ENCODE measurements at places on chromosomes 16 and 17. TPM values are rescaled to one million over a fixed set of nuclear protein-coding genes. Genes with fewer than 3 reads are reported as not detected.

SLC22A31 gene
- not detected for total RNA-seq

GSG1L gene
- total RNA-seq = not detected

TLCD1 gene
- 38.9 TPM for total RNA-seq

RABEP2 gene
- 21.7 TPM for total RNA-seq

CMIP gene
- 24.4 TPM for total RNA-seq

TP53TG3C gene
- total RNA-seq = not detected

EME2 gene
- total RNA-seq = 21.6 TPM

LRRC37A gene
- total RNA-seq = 2.5 TPM

SEZ6 gene
- not detected for total RNA-seq

DRC3 gene
- total RNA-seq = 0.33 TPM

RNF222 gene
- total RNA-seq = not detected

OR3A3 gene
- total RNA-seq = not detected

ITGB4 gene
- 2.1 TPM for total RNA-seq

DNA sequence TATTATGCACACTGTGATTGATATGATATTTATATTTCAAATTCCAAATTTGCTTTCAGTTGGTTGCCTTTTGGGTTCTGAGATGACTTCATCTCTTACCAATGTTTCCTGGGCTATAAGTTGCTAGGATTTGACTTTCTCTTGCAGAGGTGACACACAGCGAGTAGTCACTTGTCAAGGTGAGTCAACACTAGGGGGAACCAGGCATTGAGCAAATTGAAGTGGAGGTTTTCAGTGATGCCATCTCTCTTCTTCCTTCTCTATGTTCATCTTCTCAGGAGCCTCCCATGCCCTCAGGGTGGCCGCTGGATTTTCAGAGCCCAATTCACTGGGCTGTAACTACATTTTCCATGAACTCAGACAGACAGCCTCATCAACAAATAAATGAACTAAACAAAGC lies 6.0 kb upstream of the CPD start:
- H3K27me3 ChIP-seq = no peaks in the 10 kb centered on the region
- peaks cover 7% of the 10 kb centered on the region for H3K4me1 ChIP-seq
- H3K27ac ChIP-seq = no peak overlapping the region
- no peak overlapping the region for H3K4me3 ChIP-seq
- H3K36me3 ChIP-seq = no peaks in the 10 kb centered on the region

GRCh38 chr17:70544317-70544716 lies 375.0 kb downstream of the KCNJ2 start:
- H3K36me3 ChIP-seq = no peaks in the 10 kb centered on the region
- H3K27me3 ChIP-seq = no peaks in the 10 kb centered on the region

- no peak overlapping the region for H3K27ac ChIP-seq
- no peaks in the 10 kb centered on the region for H3K27me3 ChIP-seq
- no peak overlapping the region for H3K4me3 ChIP-seq
- H3K4me1 ChIP-seq = no peaks in the 10 kb centered on the region
Observed at GRCh38 chr16:79839466-79840341, 239.2 kb upstream of the MAF start.

GRCh38 chr17:73901661-73902415 lies 257.6 kb upstream of the SDK2 start:
- no peaks in the 10 kb centered on the region for H3K36me3 ChIP-seq
- peaks cover 20% of the 10 kb centered on the region for H3K27me3 ChIP-seq
- DNase-seq = no peak

DNA sequence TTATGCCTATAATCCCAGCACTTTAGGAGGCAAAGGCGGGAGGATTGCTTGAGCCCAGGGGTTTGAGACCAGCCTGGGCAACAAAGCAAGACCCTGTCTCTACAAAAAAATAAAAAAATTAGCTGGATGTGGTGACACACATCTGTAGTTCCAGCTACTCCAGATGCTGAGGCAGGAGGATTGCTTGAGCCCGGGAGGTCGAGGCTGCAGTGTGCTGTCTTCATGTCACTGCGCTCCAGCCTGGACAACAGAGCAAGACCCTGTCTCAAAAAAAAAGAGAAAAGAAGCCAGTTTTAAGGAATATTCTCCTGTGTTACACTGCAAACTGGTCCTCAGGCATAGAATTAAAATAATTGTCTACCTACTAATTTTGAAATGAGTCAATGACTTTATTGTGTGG lies 47.9 kb downstream of the NSRP1 start:
- H3K27ac ChIP-seq = no peak overlapping the region
- DNase-seq = no peak
- H3K4me3 ChIP-seq = no peak overlapping the region

DNA sequence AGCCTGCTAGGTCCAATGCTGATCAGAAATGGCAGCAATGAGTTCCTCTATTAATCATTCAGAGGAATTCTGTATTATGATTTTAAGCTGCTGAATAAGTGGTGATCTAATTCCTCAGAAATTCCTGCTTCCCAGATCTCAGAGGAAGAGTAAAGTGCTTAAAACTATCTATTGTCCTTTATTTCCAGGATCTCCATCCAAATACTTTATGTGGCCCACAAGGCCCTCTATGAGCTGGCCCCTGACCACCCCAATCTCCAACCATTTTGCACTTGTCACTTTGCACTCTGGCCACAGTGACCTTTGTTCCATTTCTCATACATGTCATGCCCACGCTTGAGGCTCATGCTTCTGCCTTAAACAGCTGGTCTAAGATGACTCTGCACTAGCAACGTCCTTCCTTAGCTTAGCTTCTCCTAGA lies 93.7 kb downstream of the CA10 start:
- no peak for DNase-seq
- H3K4me3 ChIP-seq = no peak overlapping the region
- no peaks in the 10 kb centered on the region for H3K27me3 ChIP-seq
- H3K4me1 ChIP-seq = no peaks in the 10 kb centered on the region
- H3K36me3 ChIP-seq = no peaks in the 10 kb centered on the region
- no peak overlapping the region for H3K27ac ChIP-seq

GRCh38 chr16:84608282-84608681 lies 9.6 kb downstream of the COTL1 start:
- no peaks in the 10 kb centered on the region for H3K36me3 ChIP-seq
- no peaks in the 10 kb centered on the region for H3K27me3 ChIP-seq

DNA sequence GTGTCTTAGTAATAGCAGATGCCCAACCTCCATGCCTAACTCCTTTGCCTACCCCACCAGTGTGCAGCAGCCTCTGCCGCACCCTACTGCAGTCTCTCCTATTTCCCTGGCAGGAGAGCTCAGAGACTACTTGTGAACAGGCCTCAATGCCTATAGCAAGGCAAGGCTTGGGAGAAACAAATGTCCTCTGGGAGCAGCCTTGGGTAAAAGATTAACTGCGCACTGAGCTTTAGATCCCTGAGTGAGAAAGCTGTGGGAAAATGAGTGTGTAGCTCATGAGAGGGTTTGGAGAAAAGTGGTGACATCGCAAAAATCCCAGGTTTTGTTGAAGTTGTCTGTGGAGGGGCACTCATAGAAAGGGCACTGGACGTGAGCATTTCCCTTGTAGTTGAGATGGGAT lies 335.8 kb downstream of the WWOX start:
- no peak overlapping the region for H3K4me3 ChIP-seq
- H3K36me3 ChIP-seq = no peaks in the 10 kb centered on the region
- DNase-seq = no peak
- no peaks in the 10 kb centered on the region for H3K27me3 ChIP-seq
- no peaks in the 10 kb centered on the region for H3K4me1 ChIP-seq

DNA sequence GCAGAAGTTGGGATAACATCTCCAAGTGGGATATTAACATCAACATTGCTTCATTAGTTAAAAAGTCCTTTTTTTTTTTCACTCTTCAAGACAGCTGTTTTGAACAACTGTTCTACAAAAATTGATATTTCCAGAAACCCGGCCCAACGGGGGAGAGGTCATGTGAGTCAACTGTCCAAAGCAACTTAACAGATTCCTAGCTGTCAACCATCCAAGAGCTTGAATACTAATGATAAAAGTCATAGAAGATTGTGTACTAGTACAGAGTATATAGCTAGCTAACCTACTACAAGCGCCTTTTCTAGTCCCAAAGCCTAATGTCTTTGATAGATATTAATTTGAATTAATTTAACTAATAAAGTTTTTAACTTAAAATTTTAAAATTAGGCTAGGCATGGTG lies 172.0 kb downstream of the CYB561 start:
- H3K4me3 ChIP-seq = no peak overlapping the region
- H3K36me3 ChIP-seq = no peaks in the 10 kb centered on the region
- no peak for DNase-seq

DNA sequence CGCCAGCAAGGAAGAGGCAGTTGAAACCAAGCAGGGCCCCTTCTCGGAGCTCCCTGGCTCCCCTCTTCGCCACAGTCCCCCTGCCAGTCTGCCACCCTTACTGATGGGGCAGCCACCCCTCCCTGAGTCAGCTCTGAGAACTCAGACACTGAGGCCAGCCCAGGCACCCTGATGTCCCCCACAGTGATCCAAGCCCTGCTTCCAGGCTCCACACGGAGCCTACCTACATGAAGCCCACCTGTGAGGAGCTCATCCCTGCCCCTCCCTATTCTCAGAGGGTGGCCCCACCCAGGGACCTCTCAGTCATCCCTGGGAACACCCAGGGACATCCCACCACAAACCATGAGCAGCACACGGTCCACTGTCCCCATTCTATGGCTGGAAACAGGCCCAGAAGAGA lies 8.9 kb downstream of the CNGB1 start:
- no peaks in the 10 kb centered on the region for H3K4me1 ChIP-seq
- no peak overlapping the region for H3K27ac ChIP-seq
- H3K27me3 ChIP-seq = no peaks in the 10 kb centered on the region
- no peak for DNase-seq
- H3K4me3 ChIP-seq = no peak overlapping the region

- H3K27ac ChIP-seq = no peak overlapping the region
- no peaks in the 10 kb centered on the region for H3K36me3 ChIP-seq
- no peaks in the 10 kb centered on the region for H3K4me1 ChIP-seq
Observed at GRCh38 chr16:20045886-20046285, 27.8 kb downstream of the GPR139 start.

GRCh38 chr17:43024407-43025289 lies at the start of gene RND2:
Gene RND2, plus strand, starts transcription at chr17:43025231. Its CDS starts 117 bp downstream, at chr17:43025348.
- peaks cover 22% of the 10 kb centered on the region for H3K4me1 ChIP-seq
- no peaks in the 10 kb centered on the region for H3K36me3 ChIP-seq
- H3K27ac ChIP-seq = peak within 1 kb of the TSS; percentile 84

GRCh38 chr16:58732545-58733247 lies 1.4 kb downstream of the GOT2 start:
- no peak for DNase-seq
- H3K4me3 ChIP-seq = peak overlapping the region; percentile 88
- H3K27me3 ChIP-seq = no peaks in the 10 kb centered on the region
- H3K4me1 ChIP-seq = peaks cover 21% of the 10 kb centered on the region
- H3K36me3 ChIP-seq = no peaks in the 10 kb centered on the region

- no peaks in the 10 kb centered on the region for H3K4me1 ChIP-seq
- H3K4me3 ChIP-seq = no peak overlapping the region
- DNase-seq = no peak
- H3K27ac ChIP-seq = no peak overlapping the region
- no peaks in the 10 kb centered on the region for H3K36me3 ChIP-seq
Observed at GRCh38 chr17:37884516-37884915, 39.7 kb upstream of the TBC1D3K start.

DNA sequence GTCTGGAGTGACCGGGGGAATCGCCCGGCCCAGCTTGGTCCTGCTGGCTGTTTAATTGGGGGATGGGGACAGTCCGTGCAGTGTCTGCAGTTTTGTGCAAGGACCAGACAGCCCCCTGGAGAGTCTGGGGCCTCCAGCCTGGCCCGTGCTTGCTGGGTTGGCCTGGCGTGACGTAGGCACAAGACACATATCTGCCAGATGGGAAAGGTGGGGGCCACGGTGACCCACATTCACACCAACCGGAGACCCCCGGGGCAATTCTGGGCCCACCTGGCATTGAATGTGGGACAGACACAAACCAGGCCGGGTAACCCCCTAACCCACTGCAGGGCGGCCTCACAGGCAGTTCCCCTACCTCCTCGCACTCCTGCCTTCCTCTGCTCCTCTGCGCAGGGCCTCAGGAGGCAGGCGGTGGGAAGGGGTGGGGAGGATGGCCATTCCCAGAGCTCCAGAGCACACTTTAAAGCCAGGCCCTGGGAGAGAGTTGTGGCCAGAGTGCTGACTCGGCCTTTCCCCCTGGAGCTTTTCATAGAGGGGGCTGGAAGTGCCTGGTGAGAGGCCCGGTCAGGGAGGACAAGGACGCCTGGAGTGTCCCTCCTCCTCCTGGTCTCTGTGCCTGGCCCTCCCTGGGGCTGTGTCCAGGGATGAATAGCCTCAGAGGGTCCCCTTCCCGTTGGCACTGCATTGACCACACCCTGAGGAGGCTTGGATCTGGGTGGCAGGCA lies 1.5 kb downstream of the MRC2 start:
- no peak overlapping the region for H3K27ac ChIP-seq
- no peaks in the 10 kb centered on the region for H3K27me3 ChIP-seq
- no peak overlapping the region for H3K4me3 ChIP-seq
- no peak for DNase-seq
- no peaks in the 10 kb centered on the region for H3K36me3 ChIP-seq

GRCh38 chr17:74812109-74813009 lies 36.2 kb upstream of the NAT9 start:
- H3K36me3 ChIP-seq = no peaks in the 10 kb centered on the region
- DNase-seq = no peak
- H3K4me1 ChIP-seq = no peaks in the 10 kb centered on the region
- H3K4me3 ChIP-seq = no peak overlapping the region

- no peaks in the 10 kb centered on the region for H3K36me3 ChIP-seq
- DNase-seq = no peak
- no peak overlapping the region for H3K27ac ChIP-seq
- H3K4me1 ChIP-seq = peaks cover 30% of the 10 kb centered on the region
Observed at GRCh38 chr16:56639045-56639444, 579 bp downstream of the MT1A start.

DNA sequence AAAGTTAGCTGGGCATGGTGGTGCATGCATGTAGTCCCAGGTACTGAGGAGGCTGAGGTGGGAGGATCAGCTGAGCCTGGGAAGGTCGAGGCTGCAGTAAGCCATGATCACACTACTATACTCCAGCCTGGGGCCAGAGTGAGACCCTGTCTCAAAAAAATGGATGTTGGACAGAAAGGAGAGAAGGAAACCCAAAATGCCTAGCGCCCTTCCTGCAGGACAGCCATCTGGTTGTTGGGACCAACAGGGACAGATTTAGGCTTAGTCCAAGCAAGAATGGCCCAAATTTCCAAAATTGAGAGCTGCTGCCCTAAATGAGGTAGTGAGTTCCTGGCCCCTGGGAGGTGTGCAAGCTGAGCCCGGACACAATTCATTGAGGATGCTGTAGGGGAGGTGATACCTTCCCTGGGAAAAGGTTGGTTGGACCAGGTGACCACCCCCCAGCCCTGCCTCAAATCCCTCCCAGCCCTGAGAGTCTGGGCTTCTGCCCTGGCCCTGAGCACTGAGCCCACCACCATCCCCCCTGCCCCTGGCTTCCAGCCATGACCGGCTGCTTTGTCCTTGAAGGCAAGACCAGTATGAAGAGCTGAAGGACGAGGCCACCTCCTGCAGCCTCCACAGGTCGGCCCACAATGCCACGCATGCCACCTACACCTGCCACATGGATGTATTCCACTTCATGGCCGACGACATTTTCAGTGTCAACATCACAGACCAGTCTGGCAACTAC lies 35.1 kb downstream of the IL21R start:
- peak; percentile 46 for DNase-seq
- no peak overlapping the region for H3K4me3 ChIP-seq
- H3K27me3 ChIP-seq = no peaks in the 10 kb centered on the region
- H3K4me1 ChIP-seq = peaks cover 4% of the 10 kb centered on the region
- H3K27ac ChIP-seq = no peak overlapping the region

GRCh38 chr16:81266680-81267095 lies 28.2 kb downstream of the BCO1 start:
- H3K4me3 ChIP-seq = no peak overlapping the region
- H3K4me1 ChIP-seq = no peaks in the 10 kb centered on the region
- H3K27me3 ChIP-seq = no peaks in the 10 kb centered on the region
- no peaks in the 10 kb centered on the region for H3K36me3 ChIP-seq

GRCh38 chr17:55426851-55427586 lies 5.4 kb upstream of the MMD start:
- peaks cover 8% of the 10 kb centered on the region for H3K27me3 ChIP-seq
- H3K27ac ChIP-seq = no peak overlapping the region
- DNase-seq = no peak
- peaks cover 3% of the 10 kb centered on the region for H3K4me1 ChIP-seq
- no peak overlapping the region for H3K4me3 ChIP-seq
